ENCODE measurements at places on chromosomes 3 and 15. TPM values are rescaled to one million over a fixed set of nuclear protein-coding genes. Genes with fewer than 3 reads are reported as not detected.

- no peak for DNase-seq
Measured at GRCh38 chr15:63238796-63239195, 38.6 kb upstream of the APH1B start.

DNA sequence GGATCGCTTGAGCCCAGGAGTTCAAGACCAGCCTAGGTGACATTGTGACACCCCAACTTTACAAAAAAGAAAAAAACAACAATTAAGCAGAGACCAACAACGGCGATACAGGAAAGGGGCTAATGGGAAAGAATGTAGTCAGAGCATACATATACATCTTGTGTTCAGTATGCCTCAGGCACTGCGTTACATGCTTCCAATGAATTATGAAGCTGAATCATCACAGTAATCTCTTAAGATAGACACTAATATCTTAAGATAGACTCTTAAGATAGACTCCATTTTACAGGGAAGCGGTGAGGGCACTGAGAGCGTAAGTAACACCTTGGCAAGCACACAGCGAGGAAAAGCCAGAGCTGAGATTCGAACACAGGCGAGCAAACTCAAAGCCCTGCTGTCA is 6.1 kb upstream of the LDHAL6B start:
- no peak for DNase-seq

DNA sequence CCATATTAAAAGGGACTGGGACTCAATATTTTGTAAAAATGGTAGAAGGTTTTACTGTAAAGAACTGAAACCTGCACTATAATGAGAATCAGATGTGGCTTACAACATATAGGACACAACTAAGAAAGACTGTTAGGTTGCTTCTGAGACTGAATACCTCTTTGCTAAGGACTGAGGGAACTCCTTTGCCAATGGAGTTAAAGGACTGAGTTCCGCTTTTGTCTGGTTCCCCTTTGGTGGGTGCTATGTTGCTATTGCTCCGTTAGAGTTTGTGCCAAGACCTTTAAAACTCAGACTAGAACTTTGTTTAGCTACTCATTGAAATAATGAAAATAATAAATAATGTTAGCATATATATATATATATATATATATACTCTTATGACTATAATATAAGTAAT is 147.8 kb upstream of the KCNMB2 start:
- DNase-seq: no peak

GRCh38 chr3:98892263-98892662 is 9.2 kb downstream of the DCBLD2 start:
- no peak for DNase-seq

GRCh38 chr3:127728417-127729015 is 55.8 kb downstream of the ABTB1 start:
- DNase-seq: no peak

SOX2 gene
- not detected for total RNA-seq

PRR20G gene
- not detected for total RNA-seq

SLC51A gene
- 38.3 TPM for total RNA-seq

All from right lobe of liver (tissue), 6 donors.